ENCODE measurements at places on chromosomes 6 and 20.

DNA sequence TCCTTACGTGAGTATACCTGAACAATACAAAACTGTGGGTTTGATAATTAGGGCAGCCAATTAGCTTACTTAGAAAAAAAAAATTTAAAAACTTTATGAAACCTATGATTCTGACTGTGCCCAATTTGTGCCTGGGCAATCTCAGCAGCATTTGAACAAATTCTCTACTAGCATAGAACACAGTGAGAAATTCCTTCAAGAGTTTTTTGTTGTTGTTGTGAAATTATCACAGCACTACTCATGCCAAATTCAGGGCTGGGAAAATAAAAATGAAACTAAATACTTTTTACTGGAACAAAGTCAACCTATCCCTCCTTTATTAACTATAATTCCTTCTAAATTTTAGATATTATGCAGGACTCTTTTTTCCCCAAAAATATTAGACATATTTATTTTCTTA lies 42.9 kb downstream of the POU3F2 start:
- DNase-seq: no peak

- no peak for DNase-seq
Observed at GRCh38 chr6:79584332-79584731, 46.8 kb upstream of the SH3BGRL2 start.

DNA sequence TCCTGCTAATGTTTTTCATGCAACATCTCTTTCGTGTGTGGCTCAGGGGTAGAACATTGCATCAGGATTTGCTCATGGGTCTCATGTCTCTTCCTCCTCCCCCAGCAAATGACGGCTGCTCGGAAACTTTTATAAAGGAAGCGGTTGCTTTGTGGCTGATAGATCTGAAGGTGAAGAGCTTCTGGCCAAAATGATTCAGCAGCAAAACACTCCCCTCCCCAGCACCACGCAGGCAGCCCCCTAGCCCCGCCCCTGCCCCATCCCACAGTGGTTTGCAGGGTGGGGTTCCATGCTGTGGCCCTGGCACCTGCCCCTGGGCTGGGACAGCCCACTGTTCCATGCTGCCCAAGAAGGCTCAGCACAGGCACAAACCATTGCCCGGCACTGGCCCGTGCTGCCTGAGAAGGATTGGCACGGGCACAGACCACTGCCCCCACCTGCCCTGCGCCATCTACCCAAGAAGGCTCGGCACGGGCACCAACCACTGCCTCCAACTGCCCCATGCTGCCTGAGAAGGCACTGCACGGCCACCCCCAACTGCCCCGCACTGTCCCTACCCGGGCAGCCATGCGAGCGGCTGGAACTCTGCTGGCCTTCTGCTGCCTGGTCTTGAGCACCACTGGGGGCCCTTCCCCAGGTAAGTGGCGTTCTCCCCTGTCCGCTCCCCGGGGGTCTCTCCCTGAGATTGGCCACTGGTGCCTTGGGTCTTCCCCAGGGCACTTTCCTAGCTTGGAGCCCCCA lies at the start of gene CST7:
Gene CST7, plus strand, starts transcription at position 331 of the 741 bp plus-strand sequence. Its CDS starts 237 bp downstream, at position 568.
- peak; percentile 85 for DNase-seq

- no peak for DNase-seq
Observed at GRCh38 chr6:155646443-155646842, 190.8 kb upstream of the NOX3 start.

GRCh38 chr6:167856999-167857660 lies 30.4 kb downstream of the AFDN start:
- no peak for DNase-seq

- DNase-seq: no peak
Observed at GRCh38 chr6:44339763-44340625, 2.5 kb upstream of the SPATS1 start.

DNA sequence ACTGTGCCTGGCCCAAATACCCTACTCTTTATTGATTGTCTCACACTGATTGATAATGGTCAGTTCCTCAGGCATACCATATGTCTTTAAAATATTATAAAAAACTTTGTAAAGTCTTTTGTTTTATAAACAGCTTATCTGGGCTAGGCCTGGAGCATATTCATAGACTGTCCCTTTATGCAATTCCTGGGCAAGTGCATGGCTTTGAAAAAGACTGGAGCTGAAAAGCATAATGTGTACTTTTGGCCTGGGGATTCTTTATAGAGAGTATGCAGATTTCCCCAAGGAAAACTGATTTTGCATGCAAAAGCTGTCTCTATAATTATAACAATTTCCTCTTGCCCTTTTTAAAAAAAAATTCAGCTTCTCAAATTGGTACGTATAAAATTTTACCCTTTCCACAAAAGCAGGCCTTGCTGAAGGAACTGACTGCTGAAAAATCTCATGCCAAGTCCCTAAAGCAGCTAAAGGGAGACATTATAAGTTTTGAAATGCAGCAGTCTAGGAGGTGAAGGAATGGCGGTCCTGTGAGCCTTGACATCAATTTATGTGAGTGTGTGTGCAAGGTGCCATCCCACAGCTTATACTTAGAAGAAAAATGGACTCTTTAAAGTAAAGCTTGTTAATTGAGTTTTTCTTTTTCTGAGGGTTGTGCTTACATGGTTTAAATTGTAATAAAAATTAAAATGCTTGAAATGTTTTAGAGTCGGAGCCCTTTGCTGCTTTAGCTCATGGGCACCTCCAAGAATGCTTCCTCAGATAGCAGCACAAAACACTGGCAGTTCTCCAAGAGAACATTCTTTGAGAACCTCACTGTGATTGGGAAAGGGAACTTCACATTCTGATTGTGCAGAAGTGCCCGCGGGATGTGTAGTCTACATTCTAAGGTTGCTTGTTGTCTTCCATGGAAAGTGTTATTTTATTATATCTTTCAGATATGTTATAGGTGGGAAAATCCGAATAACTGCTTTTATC lies 43.9 kb downstream of the PLCB4 start:
- DNase-seq: no peak

GRCh38 chr6:38776515-38776914 lies 61.4 kb downstream of the DNAH8 start:
- no peak for DNase-seq

- peak; percentile 40 for DNase-seq
Observed at GRCh38 chr20:24738981-24739633, 210.0 kb upstream of the CST7 start.

DNA sequence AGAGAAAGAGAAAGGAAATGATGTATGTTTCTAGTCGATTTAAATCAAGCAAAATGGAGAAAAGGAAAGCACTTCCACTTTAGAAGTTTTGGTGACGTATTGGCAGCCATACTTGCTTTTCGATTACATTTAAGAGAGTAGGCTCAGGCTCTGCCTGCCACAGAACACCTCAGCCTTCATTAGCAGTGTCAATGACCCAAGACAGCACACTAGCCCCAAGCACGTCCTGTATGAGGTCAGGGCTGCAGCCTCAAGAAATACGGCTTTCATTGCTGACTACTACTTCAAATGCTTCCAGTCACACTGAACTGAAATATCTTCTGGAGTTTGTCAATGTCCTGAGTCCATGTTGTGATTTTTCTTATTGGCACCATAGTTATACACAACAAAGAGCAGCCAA lies 285.3 kb downstream of the EYA4 start:
- DNase-seq: no peak

GRCh38 chr6:111606620-111607115 lies 990 bp upstream of the TRAF3IP2 start:
- no peak for DNase-seq

DNA sequence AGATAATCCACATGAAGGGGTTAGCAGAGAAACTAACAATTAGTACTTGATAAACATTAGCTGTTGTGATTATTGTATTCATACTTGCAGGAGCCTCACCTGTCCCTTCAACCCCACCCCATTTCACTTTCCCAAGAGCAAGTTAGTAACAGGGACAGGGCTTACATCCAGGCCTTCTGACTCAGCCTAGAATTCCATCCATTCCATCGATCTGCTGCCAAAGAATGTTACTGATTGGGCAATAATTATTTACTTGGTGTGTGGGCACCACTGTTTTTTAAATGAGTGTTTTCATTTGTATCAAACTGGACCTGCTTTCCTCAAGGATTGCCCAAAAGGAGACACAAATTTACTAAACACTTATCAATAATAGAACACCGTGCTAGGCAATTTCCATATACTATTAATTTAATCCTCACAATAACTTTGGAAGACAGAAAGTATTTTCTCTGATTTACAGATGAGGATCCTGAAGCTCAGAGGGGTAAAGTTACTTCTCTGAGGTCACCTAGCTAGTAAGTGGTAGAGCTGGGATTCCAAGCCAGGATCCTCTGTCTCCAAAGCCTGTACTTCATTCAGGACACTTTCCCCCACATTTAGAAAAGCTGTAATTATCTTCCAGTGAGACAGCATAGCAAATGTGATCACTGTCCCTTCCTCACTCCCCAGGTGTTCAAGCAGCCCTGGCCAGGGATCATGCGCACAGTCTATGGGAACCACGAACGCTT lies 32.8 kb downstream of the GSS start:
- DNase-seq: no peak

GRCh38 chr20:10240655-10241054 lies 22.0 kb downstream of the SNAP25 start:
- no peak for DNase-seq

DNA sequence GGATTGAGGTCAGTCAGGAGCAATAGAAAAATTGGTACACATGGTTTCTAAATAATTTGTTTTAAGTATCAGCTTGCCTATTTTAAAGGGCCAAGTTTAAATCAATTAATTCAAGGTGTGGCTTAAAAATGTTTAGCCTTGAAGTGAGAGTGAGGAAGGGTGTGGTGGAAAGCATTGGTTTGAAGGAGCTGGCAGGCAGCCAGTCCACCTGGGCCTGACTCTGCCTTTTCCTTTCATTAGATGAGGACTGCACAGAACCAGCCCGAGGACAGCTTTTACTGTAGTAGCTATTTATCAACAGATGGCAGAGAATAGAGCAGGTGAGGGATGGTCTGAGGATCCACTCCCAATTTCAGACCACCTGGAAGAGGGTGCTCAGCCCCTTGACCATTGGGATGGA lies 42.4 kb downstream of the DHX35 start:
- DNase-seq: no peak

- DNase-seq: no peak
Observed at GRCh38 chr20:32611868-32612267, 26.7 kb upstream of the NOL4L start.

DNA sequence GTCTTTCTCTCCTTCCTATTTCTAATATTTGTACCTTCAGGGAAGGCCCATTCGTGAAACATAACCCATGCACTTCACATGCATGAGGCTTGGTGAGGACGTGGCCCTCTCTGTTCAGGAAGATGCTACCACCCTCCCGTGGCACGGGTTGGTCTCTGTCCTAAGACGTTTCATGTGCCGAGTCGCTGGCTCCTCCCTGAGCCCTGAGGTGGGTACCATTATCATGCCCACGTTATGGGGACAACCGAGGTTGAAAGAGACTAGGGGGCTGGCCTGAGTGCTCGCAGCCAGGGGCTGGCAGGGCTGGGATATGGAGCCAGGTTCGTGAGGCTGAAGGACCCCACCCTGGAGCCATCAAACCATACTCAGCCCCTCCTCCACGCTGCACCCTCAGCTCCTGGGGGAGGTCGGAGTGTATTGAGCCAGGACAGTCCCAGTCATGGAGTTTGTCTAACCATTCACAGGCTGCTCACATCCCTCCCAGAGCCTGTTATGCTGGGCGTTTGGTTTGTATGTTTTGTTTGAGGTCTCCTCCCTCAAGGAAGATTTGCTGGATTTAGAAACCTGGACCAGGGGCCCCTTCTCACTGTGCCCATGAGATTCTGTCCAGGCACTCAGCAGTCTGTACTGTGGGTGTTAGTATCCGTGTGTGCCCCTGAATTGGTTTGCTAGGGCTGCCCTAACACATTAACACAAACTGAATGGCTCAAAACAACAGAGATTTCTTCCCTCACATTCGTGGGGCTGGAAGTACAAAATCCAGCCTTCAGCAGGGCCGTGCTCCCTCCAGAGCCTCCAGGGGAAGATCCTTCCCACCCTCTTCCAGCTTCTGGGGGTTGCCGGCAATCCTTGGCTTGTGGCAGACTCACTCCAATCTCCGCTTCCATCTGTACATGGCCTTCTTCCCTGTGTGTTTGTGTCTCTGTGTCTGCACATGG lies 88.3 kb downstream of the ANKRD60 start:
- DNase-seq: no peak

- DNase-seq: no peak
Observed at GRCh38 chr6:51949526-51949925, 137.9 kb downstream of the PKHD1 start.

GRCh38 chr6:52566853-52567279 lies 10.0 kb downstream of the TRAM2 start:
- peak; percentile 31 for DNase-seq

DNA sequence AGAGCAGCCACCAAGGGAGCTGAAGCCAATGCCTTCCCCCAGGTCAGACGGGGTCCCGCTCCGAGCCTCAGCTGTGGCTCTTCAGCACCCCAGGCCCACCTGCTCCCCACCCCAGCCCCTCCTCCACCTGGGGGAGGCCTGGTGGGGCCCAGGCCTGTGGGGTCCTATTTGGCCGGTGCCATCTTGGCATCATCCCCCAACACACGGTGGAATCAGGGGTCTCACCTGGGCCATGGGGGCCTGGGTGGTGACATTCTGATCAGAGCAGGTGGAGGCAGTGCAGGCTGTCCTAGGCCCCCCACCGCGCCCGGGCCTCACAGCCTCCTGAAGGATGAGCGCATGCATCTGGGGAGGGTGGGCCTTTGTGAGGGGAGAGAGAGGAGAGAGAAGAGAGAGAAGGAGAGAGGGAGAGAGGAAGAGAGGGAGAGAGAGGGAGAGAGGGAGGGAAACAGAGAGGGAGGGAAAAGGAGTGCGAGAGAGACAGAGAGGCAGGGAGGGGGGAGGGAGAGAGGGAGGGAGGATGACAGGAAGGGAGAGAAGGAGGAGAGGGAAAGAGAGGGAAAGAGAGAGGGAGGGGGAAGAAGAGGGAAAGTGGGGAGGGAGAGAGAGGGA lies 23.9 kb upstream of the RBBP8NL start:
- DNase-seq: no peak

GRCh38 chr20:63022501-63022900 lies 15.7 kb upstream of the BHLHE23 start:
- DNase-seq: no peak

GRCh38 chr6:70518723-70519122 lies 48.0 kb upstream of the SDHAF4 start:
- no peak for DNase-seq

DNA sequence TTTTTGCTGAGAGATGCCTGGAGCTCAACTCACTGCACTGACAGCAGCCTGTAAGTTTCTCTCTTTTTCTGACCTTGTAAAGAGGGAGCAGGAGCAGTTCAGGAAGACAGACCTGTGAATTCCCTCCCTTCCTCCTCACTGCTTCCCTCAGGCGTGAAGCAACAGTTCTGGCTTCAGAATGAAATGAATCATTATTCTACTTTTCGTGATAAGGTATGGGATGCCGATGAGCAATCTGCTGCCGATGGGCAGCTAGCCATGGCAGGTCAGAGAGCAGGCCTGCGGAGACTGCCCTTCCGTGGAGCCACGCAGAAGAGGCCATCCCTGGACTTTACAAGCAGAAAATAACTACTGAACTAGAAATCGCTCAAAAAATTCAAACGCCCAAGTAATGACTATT lies 426.5 kb upstream of the RNF217 start:
- no peak for DNase-seq

Data from suppressor macrophage treated with lipopolysaccharide for 4 hours (primary cell).